ENCODE measurements at places on chromosomes 12 and 14. TPM values are rescaled to one million over a fixed set of nuclear protein-coding genes. Genes with fewer than 3 reads are reported as not detected.
A peak's percentile ranks its signal among the peaks of the same experiment; 100 is the strongest.

SERPINA3 gene
- 106 TPM for total RNA-seq

- DNase-seq: peak; percentile 94
Observed at GRCh38 chr14:24299255-24300191, at the start of the genes DHRS1 and NOP9. DHRS1 (minus strand) TSS chr14:24299780; CDS start chr14:24299106, 674 bp downstream. NOP9 (plus strand) TSS chr14:24299850; CDS start chr14:24299955, 105 bp downstream.

- no peak for DNase-seq
Observed at GRCh38 chr12:43325786-43326185, 226.2 kb downstream of the ADAMTS20 start.

- no peak for DNase-seq
Observed at GRCh38 chr14:20144820-20145219, 6.2 kb downstream of the OR4N5 start.

EEF1AKMT3 gene
- 9.8 TPM for total RNA-seq

DNA sequence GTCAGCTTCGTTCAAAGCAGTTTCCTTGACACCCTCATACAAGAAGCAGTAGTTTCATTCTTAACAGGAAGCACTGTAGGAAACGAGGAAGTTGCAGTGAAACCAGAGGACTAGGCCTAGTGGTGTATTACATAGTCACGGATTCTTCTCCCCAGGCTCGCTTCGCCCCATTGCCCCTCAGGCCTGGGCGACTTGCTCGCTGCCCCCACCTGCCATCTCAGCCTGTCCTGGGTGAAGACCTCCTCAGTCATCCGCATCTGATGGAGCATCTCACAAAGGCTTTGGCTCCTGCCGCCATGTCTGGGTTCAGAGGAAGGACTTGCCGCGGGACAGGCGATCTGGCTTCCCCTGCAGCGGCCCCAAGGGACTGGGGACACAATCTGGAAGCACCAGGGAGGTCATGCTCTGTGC is 93.5 kb downstream of the LMNTD1 start:
- no peak for DNase-seq

PLD4 gene
- 2.6 TPM for total RNA-seq

KLHL33 gene
- total RNA-seq: 0.26 TPM

- no peak for DNase-seq
Observed at GRCh38 chr12:72273499-72273837, 1.3 kb downstream of the TRHDE start.

KCNA5 gene
- 0.13 TPM for total RNA-seq

KRT83 gene
- not detected for total RNA-seq

DNA sequence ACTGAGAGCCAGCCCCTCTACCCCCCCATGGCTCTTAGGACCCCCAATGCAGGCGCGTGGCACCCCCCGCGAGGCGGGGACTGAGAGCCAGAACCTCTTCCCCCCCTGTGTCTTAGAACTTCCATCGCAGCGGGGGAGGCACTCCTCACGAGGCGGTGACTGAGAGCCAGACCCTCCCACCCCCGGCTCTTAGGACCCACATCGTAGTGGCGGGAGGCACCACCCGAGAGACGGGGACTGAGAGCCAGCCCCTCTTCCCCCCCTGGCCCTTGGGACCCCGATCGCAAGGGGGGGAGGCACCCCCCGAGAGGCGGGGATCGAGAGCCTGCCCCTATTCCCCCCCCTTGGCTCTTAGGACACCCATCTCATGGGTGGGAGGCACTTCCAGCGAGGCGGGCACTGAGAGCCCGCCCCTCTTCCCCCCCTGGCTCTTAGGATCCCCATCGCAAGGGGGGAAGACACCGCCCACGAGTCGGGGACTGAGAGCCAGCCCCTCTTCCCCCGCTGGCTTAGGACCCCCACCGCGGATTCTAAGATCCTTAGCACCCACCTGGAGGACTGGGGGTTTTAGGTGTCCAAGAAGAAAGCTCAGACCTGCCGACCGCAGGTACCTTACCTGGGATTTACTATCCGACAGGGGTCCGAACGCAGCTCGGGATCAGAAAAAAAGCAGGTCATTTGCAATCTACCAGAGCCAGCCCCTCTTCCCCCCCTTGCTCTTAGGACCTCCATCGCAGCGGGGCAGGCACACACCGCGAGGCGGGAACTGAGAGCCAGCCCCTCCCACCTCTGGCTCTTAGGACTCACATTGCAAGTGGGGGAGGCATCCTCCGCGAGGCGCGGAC is 44.9 kb downstream of the DDX11 start:
- no peak for DNase-seq

DNA sequence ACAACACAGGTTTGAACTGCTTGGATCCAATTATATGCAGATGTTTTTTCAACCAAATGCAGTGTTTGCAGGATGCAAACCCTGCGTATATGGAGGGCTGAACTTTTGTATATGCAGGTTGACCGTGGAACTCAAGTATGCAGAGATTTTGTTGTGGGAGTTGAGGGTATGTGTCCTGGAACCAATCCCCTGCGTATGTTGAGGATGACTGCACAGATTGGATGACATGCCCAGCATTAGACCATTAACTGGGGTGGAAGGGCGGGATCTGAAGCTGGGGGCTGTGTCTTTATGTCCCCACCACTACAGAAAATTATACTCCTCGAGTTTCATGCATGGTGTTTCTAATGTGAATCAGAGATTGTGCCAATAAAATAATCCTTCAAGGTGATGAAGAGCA is 162.2 kb upstream of the RMST start:
- no peak for DNase-seq

DNA sequence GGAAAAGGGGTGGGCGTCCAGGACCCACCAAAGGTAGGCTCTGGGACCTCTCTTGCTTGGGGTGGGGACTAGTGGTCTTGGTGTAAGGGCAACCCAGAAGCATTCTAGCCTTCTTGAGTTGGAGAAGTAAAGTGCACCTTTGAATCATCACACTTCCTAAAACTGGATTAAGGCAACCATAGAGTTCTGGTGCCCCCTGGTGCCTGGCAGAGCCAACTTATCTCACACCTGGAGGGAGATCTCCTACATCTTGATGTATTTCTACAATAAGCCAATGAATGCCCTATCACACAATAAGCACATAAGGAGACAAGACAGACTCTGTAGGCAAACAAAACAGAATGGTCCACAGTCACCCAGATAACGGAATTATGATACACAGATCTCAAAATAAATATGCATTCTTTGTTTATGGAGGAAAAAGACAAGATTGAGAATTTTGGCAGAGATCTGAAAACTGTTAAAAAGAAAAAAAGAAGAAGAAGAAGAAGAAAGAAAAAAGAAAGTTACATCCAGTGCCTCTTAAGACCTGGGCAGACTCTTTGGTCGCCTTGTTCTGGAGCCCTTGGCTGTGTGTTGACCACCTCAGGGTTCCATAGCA is 95.9 kb upstream of the PPP2R5C start:
- DNase-seq: no peak

ADAM21 gene
- total RNA-seq: not detected

BATF gene
- 19.4 TPM for total RNA-seq

NDRG2 gene
- 188 TPM for total RNA-seq

DNA sequence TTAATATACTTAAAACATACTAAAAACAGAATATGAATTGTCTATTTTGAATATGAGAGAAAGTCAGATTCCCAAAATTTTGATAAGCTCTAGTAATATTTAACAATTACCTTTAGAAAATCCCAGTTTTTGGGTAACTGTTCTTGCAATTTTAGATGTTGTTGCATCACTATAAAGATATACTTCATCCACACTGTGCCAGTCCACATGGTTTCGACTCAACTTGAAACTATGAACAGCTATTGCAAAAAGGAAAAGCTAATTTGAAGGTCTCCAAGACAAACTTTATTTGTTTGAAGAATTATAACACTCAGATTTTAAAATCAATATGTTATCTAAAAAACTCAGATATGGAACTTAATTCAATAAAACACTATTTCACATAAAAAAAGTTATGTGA is 59.9 kb downstream of the DDHD1 start:
- no peak for DNase-seq

DNA sequence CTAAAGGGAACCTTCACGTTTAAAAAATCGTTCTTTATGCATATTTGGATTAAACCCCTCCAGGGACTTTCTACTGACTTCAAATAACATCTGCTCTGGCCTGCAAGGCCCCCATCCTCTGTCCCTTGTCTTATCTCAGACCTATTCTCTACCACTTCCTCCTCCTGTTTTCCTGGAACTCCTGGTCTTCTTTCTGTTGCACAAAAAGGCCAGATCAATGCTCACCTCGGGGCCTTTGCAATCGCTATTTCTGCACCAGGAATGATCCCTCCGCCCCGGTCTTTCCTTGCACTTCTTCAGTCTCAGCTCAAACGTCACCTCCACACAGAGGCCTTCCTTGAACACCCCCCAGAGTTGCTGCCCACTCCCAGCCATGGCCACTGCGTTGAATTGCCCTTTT is 57.6 kb upstream of the BEGAIN start:
- no peak for DNase-seq

GRCh38 chr12:63816031-63816430 is 28.5 kb upstream of the SRGAP1 start:
- no peak for DNase-seq

DNA sequence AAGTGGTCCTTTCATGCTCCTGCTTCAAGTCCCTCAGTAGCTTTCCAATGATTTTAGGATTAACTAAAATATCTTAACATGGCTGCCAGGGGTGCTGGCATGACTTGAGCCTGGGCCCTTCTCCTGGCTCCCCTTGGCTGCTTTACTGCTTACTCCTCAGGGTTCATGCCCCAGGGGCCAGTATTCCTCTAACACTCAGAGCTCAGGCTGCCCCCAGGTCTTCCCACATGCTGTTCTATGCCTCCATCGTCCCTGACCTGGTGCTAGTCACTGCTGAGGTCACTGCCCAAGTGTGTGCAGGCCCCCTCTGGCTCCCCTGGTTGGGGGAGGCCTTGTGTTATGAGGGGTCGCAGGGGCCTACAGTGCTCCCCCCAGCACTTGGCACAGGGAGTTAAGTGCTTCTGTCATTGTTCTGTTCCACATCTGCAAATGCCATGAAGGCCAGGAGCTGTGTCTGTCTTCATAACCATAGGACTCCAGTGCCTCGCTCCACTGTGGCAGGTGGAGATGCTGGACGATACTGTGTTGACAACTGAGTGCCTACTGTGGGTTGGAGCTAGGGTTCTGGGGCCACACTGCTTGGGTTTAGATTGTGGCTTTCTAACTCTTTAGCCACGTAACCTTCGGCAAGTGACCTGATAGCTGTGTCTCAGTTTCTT is 190.6 kb downstream of the CALM1 start:
- DNase-seq: no peak

AVPR1A gene
- total RNA-seq: 17.2 TPM

All from ureter (tissue), 1 donor.